ENCODE measurements at places on chromosomes 4 and X.
A peak's percentile ranks its signal among the peaks of the same experiment; 100 is the strongest.

DNA sequence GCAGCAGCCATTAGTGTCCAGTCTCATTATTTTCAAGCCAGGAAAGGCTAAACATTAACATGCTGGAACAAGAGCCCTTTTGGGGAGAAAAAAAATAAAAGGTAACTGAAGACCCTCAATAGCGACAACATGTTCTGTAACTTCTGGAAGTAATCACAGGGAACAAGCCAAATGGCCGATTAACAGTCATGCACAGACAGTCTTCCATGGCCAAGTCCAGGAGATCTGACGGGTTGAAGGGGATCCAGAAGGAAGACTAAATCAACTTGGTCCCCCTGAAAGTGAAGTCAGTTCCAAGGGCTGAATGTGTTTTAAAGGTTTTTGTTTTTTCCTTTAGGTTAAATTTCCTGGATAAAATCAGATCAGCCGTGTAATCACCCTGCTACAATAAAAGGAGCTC, 52.5 kb downstream of the LNX1 start:
- no peak for DNase-seq

DNA sequence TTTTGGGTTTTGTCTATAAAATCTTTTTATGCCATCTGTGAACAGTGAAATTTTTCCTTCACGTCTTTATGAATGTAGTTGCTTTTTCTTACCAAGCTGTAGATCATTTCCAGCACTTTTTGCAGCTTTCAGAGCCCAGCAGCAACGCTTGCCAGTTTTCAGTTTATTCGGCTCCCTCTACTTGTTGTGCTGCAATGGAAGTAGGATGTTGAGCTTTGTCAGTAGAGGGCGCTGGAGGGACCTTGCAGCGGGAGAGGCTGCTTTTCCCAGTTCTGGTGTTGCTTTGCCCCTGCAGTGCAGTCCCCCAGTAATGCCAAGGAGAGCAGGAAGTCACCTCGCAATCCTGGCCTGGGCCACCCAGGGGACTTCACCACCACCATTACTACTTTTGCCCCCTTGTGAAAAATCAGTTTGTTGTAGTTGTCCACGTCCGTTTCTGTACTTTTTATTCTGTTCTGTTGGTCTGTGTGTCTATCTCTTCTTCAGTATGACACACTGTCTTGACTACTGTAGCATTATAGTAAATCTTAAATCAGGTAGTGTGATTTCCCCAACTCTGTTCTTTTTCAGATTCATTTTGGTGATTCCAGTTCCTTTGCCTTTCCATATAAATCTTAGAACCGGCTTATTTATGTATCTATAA, 21.8 kb downstream of the CMC4 start:
- DNase-seq: peak; percentile 48

DNA sequence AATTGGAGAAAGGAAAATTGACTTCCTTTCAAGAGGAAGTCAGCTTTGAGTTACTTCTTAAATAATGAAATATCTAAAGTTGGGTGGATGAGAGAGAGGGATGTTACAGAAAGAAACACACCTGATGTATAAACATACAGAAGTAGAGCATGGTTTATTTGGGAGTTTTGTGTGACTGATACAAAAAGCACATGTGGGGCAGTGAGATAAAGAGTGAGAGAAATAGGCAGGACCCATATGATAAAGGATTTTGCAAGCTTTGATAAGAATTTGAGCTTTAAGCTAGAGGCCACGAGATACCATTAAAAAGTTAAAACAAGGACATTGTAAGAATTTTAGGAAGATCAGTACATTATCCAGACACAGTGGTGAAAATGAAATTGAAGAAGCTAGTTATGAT, 263.3 kb upstream of the GPRIN3 start:
- DNase-seq: no peak

DNA sequence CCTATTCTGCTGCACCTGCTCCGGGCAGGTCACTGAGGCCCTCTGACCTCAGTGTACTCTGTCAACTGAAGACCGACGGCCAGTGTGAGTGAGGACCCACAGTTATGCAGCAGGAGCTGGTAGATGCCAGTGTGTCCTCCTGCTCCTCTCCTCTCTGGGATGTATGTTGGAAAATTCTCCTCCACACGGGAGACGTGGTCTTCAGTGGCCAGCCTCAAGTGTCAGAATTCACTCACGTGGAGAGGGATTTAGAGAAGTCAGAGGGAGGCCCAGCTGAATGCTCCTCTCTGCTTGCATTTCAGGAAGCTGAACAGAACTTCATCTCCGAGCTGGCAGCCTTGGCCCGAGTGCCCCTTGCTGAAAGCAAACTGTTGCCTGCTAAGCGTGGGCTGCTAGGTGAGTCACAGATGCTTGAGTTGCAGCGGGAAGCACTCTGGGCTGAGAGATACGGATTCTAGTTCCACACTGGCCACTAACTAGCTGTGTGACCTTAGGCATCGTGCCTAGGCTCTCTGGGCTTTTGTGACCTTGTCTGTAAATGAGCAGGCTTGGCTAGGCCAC, 83.6 kb downstream of the CRMP1 start:
- no peak for DNase-seq

GRCh38 chr4:130563185-130563888, 1467.4 kb downstream of the C4orf33 start:
- DNase-seq: no peak

- no peak for DNase-seq
These were observed 53.6 kb downstream of the PAQR3 start for GRCh38 chr4:78885598-78885997.

GRCh38 chr4:118787844-118788380, 48.0 kb downstream of the SEC24D start:
- DNase-seq: no peak

DNA sequence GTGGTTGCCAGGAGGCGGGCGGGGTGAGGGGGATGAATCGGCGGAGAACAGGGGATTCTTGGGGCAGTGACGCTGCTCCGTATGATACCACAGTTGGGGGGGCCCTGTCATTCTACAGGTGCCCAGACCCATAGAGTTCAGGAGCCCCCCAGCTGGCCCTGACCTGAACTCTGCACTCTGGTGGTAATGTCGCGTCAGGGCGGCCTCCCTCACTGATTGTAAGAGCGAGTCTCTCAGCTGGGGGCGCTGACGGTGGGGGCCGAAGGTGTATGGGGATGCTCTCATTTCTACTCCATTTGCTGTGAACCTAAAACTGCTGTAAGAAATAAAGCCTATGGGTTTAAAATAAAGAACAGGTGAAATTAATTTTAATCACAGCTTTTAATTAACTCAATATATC, 91.8 kb upstream of the PSAPL1 start:
- no peak for DNase-seq

- DNase-seq: no peak
These were observed 57.4 kb downstream of the GATB start for GRCh38 chr4:151703401-151703800.

- no peak for DNase-seq
These were observed 15.6 kb downstream of the XPNPEP2 start for GRCh38 chrX:129754056-129755024.

DNA sequence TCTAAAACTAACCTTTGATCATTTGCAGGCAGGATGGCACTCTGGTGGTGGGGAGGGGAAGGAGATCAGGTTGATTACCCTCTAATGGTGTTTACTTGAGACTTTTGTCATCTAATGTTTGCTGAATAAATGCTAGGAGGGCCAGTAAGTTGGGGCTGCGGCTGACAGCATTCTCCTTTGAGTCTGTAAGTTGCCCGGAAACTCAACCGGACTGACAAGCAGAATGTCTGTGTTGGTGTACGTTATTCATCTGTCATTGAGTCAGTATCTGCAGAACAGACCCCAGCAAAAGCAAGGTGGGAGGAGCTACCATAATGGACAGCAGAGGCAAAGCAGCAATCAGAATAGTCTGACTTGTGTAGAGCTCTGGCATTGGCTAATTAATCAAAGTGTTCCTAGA, 1210.6 kb upstream of the PABPC4L start:
- DNase-seq: no peak

DNA sequence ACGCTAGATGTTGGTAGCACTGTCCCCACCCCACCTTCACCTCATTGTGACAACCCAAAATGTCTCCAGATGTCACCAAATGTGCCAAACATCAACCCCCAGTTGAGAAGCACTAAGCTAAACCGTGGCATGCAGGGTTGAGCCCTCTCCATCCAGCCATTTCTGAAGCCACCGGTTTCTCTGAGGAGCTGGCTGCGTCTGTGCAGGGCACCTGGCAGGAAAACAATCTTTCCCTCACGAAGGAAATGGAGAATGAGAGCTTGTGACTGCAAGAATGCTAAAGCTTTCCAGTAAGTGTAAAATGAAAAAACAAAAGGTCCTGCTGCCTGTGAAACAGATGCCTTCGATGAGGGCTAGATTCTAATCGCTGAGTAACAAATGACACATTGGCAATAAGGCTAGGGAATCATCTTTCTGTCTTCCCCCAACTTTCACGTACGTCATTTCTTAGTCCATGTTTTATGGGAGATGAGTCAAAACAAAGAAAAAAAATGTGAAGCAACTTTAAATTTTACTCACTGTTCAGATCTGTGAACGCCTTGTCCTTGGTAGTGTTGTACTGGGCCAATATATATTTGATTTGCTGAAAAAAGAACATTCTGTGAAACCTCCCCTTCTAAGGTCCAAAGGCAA, 59.9 kb downstream of the PROM1 start:
- no peak for DNase-seq

DNA sequence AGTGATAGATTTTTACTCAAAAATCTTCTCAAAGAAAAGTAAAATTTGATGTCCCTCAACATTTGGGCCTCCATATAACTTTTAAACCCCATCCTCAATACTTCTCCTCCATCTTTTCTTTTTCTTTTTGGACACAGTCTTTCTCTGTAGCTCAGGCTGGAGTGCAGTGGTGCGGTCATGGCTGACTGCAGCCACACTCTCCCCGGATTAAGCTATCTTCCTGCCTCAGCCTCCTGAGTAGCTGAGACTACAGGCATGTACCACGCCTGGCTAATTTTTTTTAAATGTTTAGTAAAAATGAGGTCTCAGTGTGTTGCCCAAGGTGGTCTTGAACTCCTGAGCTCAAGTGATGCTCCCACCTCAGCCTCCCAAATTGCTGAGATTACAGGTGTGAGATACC, 33.1 kb downstream of the KDM6A start:
- DNase-seq: no peak

- no peak for DNase-seq
These were observed 246.0 kb downstream of the FBXW7 start for GRCh38 chr4:152289941-152290340.

- no peak for DNase-seq
These were observed 124.2 kb downstream of the C4orf51 start for GRCh38 chr4:145804116-145804515.

GRCh38 chr4:8373973-8374545, 66.5 kb downstream of the ACOX3 start:
- DNase-seq: no peak

DNA sequence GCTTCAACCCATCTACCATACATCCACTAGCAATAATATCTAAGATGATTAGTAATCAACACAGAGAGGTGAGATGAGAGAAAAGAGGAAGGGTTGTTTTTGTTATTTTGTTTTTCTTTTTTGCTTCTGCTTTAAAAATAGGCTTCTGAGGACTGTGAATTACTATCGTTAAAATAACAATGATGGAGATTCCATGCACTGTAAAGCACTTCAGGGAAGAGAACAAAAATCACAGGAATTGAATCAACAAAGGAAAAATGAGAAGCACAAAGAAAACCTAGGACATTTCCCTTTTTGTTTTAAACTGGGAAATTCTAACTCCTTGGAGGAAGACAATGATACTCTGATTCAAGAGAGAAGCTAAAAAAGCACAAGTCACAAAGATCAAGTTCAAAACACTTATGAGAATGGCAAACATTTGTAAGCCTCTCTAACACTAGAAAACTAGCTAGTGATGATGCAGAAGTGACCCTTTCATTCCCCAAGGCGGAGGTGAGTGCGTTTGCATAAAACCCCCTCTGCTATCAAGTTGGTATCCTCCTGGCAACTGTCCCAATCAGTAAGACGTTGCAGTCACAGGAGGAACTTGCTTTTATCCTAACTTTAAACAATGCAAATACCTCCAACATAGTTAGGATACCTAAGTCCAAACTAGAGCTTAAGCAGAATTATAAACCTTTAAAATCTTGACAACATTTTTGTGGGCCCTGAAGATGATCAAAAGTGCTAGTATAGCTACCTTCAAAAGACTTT, 308.5 kb downstream of the CAMK2D start:
- DNase-seq: no peak

- DNase-seq: no peak
These were observed 39.8 kb downstream of the GRIA3 start for GRCh38 chrX:123223859-123224258.

DNA sequence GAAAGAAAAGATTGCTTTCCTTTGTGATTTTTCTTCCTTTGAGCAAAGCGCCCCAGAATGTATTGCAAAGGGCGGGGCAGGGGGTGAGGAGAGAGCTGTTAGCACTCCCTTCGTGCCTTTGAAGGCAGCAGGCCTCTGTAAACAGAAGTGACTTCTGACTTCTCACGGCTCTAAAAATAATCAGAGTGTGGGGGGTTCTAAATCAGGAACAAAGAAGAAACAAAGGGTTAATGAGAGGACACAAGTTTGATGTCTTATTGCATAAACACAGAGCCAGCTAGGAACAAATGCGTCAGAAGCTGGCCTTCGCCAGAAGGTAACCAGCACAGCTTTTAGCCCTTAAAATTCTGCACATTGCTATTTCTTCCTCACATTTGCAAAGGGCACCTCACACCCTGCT, 626.2 kb downstream of the MID1IP1 start:
- DNase-seq: no peak

- DNase-seq: no peak
These were observed 708.9 kb downstream of the IL1RAPL1 start for GRCh38 chrX:29295987-29296680.

DNA sequence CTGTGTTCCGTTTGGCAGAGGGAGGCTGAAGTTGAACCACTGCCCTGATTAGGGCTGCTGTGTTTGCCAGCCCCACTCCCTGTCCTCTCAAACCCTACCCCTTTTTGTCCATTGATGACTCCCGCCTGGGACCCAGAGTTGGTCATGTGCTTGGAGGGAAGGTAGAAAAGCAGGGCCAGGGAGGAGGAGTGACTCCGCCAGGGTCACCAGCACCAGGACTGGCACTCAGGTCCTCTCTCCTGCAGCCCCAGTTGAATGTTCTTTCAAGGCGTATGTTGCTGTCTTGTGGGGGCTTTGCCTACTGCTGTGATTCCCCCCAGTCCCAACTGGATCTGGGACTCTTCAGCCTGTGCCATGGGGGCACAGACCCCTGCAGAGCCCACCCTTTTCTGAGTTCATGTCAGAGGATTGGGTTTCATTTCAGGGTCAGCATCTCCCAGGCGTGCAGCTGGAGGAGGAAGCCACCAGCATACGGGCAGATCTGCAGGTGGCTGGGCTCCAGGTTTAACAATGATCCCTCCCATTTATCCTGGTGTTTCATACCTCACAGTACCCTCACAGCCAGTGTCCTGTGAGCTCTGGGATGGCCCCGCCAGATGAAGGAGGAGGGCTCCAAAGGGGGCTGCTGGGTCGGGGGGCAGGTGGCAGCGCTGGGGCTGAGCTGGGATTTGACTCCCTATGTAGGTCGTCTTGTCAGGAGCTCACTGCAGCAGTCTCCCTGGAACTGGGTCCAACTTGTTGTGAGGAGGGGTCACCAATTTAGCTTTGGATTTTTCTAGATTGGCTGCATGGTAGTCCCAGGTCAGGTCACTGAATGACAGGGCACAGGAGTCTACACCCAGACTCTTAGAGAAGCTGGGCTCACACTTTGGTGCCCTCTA, 55.7 kb downstream of the MSX1 start:
- DNase-seq: no peak
